Islet precursor cell (in vitro differentiated cells): ENCODE measurements at places on chromosomes 6 and 20.

DNA sequence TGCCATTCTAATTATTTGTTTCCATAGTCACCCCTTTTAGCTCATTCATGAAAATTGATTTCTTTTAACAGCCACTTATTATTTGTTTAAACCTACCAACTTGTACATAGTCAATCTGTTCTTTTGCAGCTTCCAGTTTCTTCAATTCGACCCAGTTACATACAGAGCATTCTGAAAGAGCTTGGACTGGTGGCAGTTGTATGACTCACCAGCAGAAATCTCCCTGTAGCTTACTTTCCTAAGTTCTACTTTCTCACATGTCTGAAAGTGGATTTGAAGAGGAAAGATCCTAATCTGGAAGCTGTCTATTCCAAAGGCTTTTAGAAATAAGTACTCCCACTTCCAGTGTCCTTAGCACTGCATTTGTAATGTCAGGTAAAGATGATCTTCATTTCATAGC is 447.9 kb downstream of the HTR1B start:
- peak; percentile 68 for DNase-seq

GRCh38 chr6:116101790-116102189 is 1.1 kb downstream of the NT5DC1 start:
- no peak for DNase-seq

DNA sequence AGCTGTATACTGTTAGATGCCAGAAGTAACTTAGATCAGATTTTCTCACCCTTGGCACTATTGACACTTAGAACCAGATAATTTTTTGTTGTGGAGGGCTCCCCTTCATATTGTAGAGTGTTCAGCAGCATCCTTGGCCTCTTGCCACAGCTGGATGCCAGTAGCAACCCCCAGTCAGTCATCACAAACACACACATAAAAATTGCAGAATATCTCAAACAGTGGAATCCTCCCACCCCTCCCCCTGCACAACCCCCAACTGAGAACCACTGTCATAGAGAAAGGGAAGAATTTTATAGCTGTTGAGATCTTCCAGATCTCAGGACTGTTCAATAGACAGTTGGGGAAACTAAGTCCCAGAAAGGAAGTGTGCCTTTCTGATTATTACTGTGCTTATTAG is 81.2 kb upstream of the VSTM2L start:
- no peak for DNase-seq

DNA sequence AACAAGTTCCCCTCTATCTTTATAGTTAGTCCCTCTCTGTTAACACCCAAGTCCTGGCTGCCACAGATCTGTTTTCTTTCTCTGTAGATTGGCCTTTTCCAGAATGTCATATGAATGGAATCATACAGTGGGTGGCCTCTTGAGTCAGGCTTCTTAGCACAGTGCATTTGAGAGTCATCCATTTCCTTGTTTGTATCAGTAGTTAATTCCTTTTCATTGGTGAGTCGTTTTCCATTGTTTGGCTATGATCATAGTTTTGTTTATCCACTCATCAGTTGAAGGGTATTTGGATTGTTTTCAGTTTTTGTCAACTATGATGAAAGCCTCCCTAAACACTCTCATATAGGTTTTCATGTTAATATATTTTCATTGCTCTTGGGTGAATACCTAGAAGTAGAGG is 248.3 kb downstream of the ARID1B start:
- DNase-seq = no peak

GRCh38 chr6:147078106-147078505 is 126.1 kb upstream of the STXBP5 start:
- DNase-seq = no peak

- DNase-seq = peak; percentile 85
Measured at GRCh38 chr20:58102261-58102660, 126.2 kb downstream of the ANKRD60 start.

DNA sequence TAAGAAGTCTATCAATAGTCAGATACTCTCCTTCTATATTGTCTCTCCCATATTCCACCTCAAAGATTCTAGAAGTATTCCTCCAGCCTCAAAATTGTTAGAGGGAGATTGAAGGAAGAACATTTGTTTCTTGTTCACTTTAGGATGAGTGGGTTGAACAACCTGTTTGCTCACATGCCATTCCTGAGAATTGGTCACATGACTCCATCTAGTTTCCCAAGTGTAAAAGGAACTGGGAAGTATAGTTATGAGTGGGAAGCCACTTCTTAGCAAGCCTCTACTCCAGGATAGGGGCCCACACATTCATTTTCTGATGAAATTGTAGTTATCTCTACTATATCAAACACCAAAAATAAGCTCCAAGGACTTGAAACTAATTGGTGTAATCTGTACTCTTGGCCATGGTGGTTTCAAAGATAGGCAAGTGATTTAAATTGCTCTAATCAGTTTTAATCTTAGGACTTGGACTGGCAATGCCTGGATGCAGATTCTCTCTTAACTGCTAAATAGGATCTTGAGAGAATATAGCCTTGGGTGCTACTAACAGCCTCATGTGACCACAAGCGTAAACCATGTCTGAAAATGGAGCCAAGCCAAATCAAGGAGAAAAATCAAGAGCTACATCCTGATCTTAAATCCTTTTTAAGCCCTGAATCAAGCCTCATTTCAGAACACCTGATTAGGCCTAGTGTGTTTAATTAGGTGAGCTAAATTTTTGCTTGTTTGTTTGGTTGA is 758.7 kb upstream of the MAN1A1 start:
- DNase-seq = peak; percentile 61

GRCh38 chr6:96760153-96760687 is 77.1 kb downstream of the GPR63 start:
- no peak for DNase-seq

- no peak for DNase-seq
Measured at GRCh38 chr6:65706436-65706835, 590 bp downstream of the EYS start.

GRCh38 chr20:37265152-37265551 is 3.5 kb upstream of the GHRH start:
- DNase-seq = no peak

DNA sequence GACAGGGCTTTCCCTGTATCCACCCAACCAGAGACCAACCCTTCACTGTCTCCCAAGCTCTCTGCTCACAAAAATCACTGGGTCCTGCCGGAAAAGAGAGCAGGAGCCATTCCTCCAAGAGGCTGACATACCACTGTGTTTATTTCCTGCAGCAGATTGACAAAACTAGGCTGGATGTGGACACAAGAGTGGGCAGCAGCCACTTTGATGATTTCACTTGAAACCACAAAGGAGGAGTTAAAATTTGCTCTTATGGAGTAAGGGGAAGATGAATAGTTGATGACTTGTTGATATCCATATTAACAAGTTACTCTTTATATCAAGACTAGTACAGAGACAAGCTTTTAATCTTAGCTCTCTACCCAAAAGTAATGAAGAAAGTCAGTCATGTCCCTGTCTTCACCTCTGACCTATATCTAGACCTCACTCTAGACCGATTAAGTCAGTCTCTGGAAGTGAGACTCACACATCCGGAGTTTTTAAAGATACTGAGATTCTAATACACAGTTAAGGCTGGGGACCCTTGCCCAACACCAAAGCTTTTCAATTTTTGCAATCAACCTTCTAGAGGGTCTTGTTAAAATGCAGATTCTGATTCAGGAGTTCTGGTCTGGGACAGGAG is 73.8 kb downstream of the SCML4 start:
- peak; percentile 25 for DNase-seq
